Neural cell (in vitro differentiated cells): ENCODE measurements at places on chromosomes 2 and 18. TPM values are rescaled to one million over a fixed set of nuclear protein-coding genes. Genes with fewer than 3 reads are reported as not detected.

CCDC68 gene
- polyA plus RNA-seq, result 0.26 and 0.30 TPM in 2 replicates

ERFE gene
- polyA plus RNA-seq, result 0.32 TPM in 1 of 2 replicates, not detected in the other

LRRC30 gene
- polyA plus RNA-seq, result not detected in 2 replicates

CEP192 gene
- polyA plus RNA-seq, result 28.1 and 31.7 TPM in 2 replicates

ALPG gene
- not detected in 2 replicates for polyA plus RNA-seq

DHRS9 gene
- not detected in 2 replicates for polyA plus RNA-seq

PMS1 gene
- 42.2 and 50.9 TPM in 2 replicates for polyA plus RNA-seq

CYBRD1 gene
- polyA plus RNA-seq, result 0.10 TPM in 1 of 2 replicates, not detected in the other

INPP5D gene
- 0.18 TPM in 1 of 2 replicates, not detected in the other for polyA plus RNA-seq

RASGRP3 gene
- 20.2 and 25.3 TPM in 2 replicates for polyA plus RNA-seq

DARS1 gene
- 37.9 and 38.7 TPM in 2 replicates for polyA plus RNA-seq

RNF152 gene
- 22.9 and 31.1 TPM in 2 replicates for polyA plus RNA-seq

STPG4 gene
- polyA plus RNA-seq, result 0.98 TPM in 1 of 2 replicates, not detected in the other

MDH1B gene
- polyA plus RNA-seq, result 11.7 and 17.8 TPM in 2 replicates

SKA1 gene
- 0.94 and 0.97 TPM in 2 replicates for polyA plus RNA-seq

CNGA3 gene
- polyA plus RNA-seq, result 0.64 and 1.1 TPM in 2 replicates

ERBB4 gene
- 0.69 and 0.88 TPM in 2 replicates for polyA plus RNA-seq

NT5DC4 gene
- not detected in 2 replicates for polyA plus RNA-seq

PLGLB1 gene
- polyA plus RNA-seq, result 15.9 and 20.2 TPM in 2 replicates

CFC1 gene
- polyA plus RNA-seq, result 22.4 and 29.9 TPM in 2 replicates

INHBB gene
- 0.10 TPM in 1 of 2 replicates, not detected in the other for polyA plus RNA-seq

DCDC2C gene
- not detected in 2 replicates for polyA plus RNA-seq

ITPRIPL1 gene
- polyA plus RNA-seq, result not detected in 2 replicates

UGT1A5 gene
- polyA plus RNA-seq, result not detected in 2 replicates

CCDC141 gene
- polyA plus RNA-seq, result 0.27 and 0.34 TPM in 2 replicates

CYP27A1 gene
- polyA plus RNA-seq, result 0.90 TPM in 1 of 2 replicates, not detected in the other

KRCC1 gene
- polyA plus RNA-seq, result 14.9 and 26.6 TPM in 2 replicates

SLC30A3 gene
- not detected in 2 replicates for polyA plus RNA-seq
